ENCODE measurements at places on chromosomes 3 and 15. TPM values are rescaled to one million over a fixed set of nuclear protein-coding genes. Genes with fewer than 3 reads are reported as not detected.

GRCh38 chr3:157087780-157088600 is 72.0 kb downstream of the CCNL1 start:
- ATAC-seq: no peak

GRCh38 chr15:87648278-87648677 is 608.3 kb downstream of the NTRK3 start:
- ATAC-seq: no peak

DNA sequence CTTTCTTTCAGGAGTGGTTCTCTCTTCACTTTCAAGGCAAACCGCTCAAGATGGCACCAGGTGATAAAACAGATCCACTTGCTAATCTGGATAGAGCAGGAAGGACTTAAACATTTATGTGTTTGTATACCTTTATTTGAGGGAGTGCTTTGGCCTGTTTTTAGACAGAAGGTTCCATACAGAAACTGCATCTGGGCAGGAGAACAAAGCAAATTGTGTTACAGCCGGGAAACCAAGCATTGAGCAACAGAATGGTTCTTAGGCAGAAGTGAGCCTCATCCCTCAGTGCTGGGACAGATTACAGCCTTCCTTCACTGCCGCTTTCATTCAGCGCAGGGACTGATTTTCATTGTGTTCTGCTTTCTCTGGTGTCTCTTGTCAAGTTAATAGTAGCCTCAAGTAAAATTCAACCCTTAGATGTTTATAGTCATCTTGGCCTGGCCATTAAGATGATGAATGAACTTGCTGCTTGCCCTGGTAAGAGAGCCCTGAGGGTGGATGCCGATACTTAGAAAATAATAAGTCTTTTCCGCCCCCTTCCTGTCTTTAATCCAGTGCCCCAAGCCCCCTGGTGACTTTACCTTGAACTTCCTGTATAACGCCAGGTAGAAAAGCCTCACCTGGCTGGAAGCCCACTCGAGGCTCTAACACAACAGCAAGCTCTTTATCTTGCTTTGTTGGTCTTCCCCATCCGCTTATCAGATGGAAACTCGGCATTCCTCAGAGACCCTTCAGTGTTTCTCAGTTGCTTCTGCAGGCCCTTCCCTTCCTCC is 168.0 kb upstream of the CTDSPL start:
- no peak for ATAC-seq

- peak; percentile 21 for ATAC-seq
These were observed 9.2 kb upstream of the MUC4 start for GRCh38 chr3:195820901-195821300.

DNA sequence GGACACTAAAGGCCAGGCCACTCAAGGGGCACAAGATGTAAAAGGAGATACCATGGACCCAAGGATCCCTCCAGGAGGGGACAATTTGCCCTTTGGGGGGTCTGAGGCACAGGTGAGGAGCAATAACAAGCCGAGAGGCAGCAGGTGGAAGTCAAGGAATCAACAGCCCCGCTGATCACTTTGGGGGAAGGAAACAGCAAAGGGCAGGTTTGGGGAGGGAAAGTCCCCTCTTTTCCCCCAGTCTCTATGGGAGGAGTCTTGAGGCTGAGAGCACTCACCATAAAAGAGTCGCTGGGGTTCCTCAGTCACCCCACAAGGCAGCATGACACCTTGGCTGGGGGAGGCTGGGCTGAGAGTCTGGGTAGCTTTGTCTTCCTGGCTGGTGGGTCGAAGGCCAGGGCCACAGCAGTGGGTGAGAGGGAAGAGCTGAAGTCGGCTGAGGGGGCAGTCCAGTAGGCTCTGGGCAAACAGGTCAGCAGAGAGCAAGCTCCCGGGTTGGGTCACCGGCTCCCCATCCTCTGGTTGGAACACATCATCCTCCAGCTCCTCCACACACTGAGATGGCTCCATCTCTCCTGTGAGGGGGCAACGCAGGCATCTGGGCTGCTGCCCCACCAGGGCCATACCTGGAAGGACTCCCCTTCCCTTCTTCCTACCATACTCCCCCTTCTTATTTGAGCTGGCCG is 3.0 kb downstream of the BMF start:
- ATAC-seq: peak; percentile 64

The CCDC33 gene
- total RNA-seq: not detected

The CPLX3 gene
- 0.15 TPM for total RNA-seq

The STRA6 gene
- not detected for total RNA-seq

The FRG2C gene
- total RNA-seq: not detected

The PRICKLE2 gene
- total RNA-seq: not detected

The GPR62 gene
- total RNA-seq: not detected

The LRRC31 gene
- not detected for total RNA-seq

The PAK6 gene
- 0.42 TPM for total RNA-seq
